ENCODE measurements at places on chromosomes 13 and 19. TPM values are rescaled to one million over a fixed set of nuclear protein-coding genes. Genes with fewer than 3 reads are reported as not detected.

- no peak for DNase-seq
Measured at GRCh38 chr19:58038688-58039204, 4.9 kb downstream of the ZSCAN1 start.

GRCh38 chr13:62747152-62747551 is 1331.5 kb upstream of the PCDH20 start:
- no peak for DNase-seq

TMPRSS9 gene
- polyA plus RNA-seq: not detected

DNA sequence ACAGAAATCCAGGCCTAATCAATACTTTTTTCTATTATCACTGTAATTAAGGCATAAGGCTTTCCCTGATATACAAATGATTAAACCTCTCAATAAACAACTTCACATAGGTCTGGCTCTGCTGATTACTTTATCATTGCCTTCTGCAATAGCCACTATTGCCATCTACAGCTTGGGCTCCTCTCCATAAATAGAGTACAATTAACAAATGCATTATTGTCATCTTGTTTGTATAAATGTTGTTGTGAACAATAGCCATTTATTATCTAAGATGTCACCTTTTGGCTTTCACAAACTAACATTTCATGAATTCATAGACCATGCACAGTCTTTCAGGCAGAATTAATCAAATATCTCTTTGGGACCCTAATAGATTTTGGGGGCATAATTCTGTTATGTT is 53.3 kb downstream of the NHLRC3 start:
- no peak for DNase-seq

GRCh38 chr13:23212671-23213070 is 31.9 kb downstream of the SGCG start:
- no peak for DNase-seq

DNA sequence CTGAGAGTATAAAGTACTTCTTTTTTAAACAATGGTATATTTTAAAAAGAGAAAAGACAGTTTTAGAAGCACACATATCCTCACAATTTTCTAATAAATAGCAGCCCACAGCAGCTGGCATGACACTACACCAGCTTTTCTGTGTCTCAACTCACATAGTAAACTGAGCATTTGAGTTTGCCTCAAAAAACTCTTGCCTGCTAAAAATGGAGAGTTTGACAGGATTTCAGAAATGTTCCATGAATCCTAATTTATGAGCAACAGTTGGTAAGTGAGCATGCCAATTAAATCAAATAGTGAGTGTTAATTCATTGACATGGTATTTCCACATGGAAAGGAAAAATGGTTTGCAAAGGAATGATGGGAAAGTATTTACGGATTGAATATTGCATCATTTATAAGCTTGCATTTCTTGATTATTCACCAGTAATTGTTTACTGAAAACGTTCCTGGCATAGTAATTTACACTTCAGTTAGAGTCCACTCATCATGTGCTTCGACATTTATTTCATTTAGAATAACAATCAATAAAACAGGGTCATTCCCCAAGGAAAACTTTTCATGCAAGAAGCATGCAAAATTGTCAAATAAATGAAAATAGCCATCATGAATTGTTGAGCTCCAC is 323.0 kb downstream of the EFNB2 start:
- DNase-seq: no peak

DNA sequence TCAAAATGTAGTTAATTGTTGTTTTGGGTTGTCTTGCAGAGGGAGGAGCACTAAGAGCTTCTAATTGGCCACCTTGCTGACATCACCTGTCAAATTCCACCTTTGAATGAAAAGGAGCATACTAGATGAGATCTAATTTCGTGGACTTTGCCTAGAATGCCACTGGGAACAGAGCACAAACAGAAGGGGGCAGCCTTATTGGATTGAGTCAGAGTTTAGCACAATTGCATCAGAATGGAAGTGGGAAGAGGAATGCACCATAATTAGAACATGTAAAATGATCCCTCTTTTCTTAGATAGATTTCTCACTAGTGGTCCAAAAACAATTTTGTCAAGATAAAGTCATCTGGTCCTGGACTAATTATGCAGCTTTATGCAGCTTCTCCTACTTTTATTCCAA is 1552.2 kb downstream of the PCDH9 start:
- DNase-seq: no peak
